ENCODE measurements at places on chromosomes 16 and 17. TPM values are rescaled to one million over a fixed set of nuclear protein-coding genes. Genes with fewer than 3 reads are reported as not detected.

DNA sequence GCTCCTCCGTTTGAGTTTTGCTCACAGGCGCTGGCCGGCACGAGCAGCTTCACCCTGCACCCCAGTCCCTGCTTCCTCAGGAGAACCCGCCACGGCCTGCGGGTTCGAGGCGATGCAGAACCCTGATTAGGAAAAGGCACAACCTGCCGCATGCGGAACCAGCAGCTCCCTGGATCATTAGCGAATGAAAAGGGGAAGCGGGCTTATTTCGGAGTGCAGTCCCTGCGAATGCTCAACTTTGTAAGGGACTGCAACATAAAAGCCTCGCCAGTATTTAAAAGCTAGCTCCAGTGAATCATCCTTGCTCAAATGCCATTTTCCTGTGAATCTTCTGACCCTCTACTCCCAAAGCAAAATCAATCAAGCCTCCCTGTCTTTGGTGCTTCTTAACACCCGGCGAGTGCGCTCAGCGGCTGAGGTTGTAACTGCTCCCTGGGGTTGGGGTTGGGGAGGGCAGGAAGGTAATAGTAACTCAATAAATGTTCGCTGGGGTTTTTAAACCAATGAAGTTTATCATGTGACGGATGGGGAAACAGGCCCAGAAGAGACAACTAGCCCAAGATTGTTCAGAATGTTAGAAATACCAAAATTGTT is 678 bp upstream of the AKAP10 start:
- no peak for DNase-seq

DNA sequence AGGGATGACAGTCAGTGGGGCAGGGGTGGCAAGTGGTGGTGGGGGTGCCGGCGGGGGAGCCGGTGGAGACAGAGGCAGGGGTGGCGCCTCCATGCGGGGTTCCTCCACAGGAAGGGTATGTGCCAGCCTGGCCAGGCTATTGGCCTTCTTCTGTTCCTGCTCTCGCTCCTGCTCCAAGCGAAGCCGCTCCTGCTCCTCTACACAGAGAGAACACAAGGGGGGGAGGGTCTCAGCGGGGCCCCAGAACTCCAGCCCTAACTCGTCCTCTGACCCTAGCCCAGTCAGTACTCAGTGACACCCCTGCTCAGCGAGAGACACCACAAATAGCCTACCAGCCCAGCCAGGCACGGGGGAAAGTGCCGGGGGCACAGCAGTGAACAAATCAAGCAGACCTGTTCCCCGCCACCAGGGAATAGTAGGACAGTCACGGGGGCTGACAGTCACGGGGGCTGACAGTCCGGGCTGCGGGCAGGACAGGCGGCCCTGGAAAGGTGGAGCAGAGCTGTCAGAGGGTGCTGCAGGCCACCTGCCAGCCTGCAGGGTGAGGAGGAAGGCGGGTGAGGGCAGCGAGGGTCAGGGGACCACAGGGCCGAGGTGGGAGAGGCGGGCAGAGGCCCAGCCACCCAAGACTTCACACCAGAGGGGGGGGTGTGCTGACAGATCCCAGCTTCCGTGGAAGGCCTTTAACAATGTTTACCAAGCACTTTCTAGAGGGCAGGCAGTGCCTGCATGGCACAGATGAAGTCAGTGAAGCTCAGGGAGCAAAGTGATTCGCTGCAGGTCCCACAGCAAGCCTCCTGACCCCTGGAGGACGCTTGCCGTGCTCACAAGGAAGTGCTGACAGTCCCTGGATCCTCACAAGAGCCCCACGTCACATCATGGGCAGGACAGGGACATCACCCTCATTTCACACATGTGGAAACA is 5.3 kb downstream of the MNT start:
- DNase-seq, result peak; percentile 70

- DNase-seq, result no peak
Measured at GRCh38 chr17:50620237-50620636, 14.4 kb upstream of the ABCC3 start.

DNA sequence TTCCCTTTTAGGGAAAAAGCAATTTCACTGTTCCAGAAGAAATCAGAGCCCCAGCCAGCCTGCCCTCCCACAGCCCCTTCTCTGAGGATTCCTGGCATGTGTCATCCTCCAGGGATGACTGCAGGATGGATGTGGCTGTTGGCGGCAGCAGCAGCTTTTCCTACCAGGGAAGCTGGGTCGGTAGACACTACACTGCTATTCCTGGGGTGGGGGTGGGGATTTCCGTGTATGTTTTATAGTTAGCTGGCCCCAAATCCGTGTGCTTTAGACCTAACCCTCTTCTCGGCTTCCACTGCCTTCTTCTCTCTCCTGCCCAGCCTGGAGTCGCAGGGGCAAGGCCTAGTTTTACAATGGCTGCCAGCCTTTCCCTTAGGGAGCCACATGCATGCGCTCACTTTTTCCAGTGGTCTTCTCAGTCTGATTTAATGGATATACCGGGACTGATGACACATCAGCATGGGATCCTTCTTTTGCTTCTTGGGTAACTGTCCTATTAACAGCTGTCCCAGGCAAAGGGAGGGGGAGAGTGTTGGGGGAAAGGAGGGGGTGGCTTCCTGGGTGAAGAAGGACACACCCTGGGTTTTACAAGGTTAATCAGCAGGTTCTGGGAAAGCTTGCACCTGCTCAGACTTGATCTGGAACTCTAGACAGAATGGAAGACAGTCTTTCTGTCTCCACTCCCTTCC is 2.7 kb upstream of the NFE2L1 start:
- no peak for DNase-seq

DNA sequence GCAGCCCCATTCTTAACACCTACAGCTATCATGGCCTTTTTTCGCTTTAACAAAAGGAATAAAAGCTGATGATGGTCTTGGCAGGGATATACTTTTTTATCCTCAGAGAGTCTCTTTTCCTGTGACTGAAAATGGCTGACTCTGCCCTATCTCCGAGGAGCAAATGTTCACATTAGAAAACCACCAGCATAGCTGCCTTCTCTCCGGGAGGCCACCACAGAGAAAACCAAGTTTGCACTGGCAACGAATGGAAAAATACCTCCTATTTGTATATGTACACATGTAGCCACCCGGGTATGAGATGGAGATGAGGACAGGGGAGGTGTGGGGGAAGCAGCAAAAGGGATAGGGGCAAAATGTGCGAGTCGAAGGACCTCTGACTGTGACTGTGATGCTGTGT is 88.2 kb downstream of the STX8 start:
- DNase-seq, result no peak

DNA sequence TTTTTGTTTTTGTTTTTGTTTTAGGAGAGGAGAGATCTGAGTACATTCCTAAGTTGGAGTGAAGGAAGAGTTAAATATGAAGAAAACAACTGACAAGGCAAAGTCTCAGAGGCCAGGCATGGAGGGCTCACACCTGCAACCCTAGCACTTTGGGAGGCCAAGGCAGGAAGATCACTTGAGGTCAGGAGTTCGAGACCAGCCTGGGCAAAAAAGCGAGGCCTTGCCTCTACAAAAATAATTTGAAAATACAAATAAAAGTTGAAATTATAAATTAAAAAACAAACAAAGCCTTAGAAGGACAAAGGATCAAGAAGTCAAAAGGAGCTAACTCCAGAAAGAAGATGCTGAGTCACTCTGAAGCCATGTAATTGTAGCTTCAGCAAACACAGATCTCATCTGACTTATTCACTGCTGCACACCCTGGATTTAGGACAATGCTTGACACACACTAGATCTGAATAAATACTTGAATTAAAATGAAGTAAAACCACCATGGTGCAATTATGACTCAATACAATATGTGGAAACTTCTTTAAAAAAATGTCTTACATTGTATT is 9.1 kb downstream of the CEP20 start:
- DNase-seq, result no peak

GRCh38 chr16:20853981-20854620 is 46.1 kb downstream of the DCUN1D3 start:
- DNase-seq, result no peak

- DNase-seq, result no peak
Measured at GRCh38 chr16:86575754-86576557, 2.4 kb upstream of the FOXL1 start.

DNA sequence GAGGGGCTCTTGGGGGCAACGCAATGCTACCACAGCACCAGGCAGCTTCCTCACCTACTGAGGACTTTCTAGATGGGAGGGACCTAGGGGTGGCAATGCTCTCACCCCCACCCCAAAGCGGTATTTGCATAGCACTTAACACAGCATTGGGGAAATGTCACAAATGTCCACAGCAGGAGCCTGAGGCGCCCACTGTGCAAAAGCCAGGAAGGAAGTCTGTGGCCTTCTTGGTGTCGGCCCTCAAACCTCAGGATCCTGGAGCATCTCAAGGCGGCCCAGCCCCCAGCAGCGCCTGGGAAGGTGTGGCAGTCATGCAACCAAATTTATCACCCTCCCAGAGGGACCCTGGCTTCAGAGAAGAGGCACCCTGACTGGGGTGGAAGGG is 45.3 kb downstream of the WNT3 start:
- peak; percentile 55 for DNase-seq

DNA sequence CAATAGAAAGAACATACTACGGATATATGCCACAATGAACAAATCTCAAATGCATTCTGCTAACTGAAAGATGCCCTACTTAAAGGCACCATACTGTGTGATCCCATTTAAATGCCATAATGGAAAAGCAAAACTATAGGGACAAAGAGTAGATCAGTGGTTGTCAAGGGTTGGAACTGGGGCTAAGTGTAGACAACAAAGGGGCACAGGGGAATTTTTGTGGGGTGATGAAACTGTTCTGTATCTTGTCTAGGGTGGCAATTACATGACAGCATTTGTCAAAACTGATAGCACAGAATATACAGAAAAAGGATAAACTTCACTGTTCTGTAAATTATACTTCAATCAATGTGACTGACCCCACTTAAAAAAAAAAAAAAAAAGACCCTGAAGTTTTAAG is 17.7 kb downstream of the GFOD2 start:
- DNase-seq, result no peak

- no peak for DNase-seq
Measured at GRCh38 chr17:5794881-5795506, 210.7 kb upstream of the NLRP1 start.

- no peak for DNase-seq
Measured at GRCh38 chr16:4316108-4316863, 419 bp downstream of the GLIS2 start.

- peak; percentile 73 for DNase-seq
Measured at GRCh38 chr17:30236766-30237165, 1.3 kb upstream of the SLC6A4 start.

Gene TRPV2
- 6.0 TPM for total RNA-seq

Gene GSG1L
- total RNA-seq, result 1.7 TPM

Gene KIF1C
- total RNA-seq, result 52.7 TPM

Gene DRC3
- total RNA-seq, result 2.0 TPM

Gene SDR42E2
- total RNA-seq, result not detected

Gene KCNJ2
- total RNA-seq, result 15.7 TPM

Gene CDH13
- total RNA-seq, result 90.4 TPM

All from suprapubic skin (tissue), 4 donors.